Activated T-helper 9 cell treated with anti-CD3 and anti-CD28 coated beads, Interleukin-2, amount 50 U/mL, for 16 hours (primary cell): ENCODE measurements at places on chromosomes 1 and 21.

- DNase-seq: no peak
Observed at GRCh38 chr1:107362468-107363140, 221.8 kb downstream of the NTNG1 start.

DNA sequence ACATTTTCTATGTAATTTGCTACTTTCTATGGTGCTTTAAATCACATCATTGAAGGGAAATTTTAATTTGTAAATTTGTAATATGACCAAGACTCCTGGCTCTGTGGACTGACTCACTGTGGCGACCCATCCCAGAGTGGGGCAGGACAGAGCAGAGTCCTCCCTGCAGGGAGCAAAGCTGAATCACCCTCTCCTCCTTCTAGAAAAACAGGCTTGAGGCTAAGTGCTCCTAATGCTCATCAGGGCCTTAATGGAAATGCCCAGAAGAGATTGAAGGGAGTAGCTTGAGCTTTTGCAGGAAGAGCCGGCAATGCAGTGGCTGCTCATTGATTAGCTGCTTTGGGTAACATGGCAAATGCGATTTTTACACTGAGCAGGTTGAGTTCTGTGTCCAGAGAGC is 16.8 kb downstream of the S100A10 start:
- no peak for DNase-seq

- no peak for DNase-seq
Observed at GRCh38 chr21:45418301-45419071, 13.5 kb downstream of the COL18A1 start.

DNA sequence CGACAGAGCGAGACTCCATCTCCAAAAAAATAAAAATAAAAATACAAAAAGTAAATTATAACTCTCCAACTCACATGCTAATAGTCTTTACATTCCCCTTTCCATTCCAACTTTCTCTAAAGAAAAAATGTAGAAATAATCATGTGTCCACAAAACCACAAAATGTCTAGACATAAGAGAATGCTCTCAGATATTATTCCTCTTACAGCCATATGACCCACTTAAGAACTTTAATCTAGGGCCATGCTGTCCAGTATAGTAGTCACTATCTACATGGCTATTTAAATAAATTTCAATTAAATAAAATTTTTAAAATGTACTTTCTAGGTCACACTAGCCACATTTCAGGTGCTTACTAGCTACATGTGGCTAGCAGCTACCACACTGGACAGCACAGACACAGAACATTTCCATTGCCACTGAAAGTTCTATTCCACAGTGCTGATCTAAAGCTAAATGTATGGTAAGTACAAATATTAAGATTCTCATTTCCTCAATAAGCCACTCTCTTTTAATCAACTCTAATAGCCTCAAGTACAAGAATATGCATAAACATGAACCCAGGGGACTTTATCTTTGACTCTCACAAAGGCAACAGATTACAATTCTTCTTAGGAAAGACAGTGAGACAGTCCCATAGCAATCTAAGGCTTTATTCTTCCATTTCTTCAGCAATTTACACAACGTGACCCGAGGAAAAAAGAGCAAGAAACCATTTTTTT is 138.6 kb downstream of the RERE start:
- no peak for DNase-seq

- DNase-seq: no peak
Observed at GRCh38 chr21:43820466-43820865, 31.1 kb downstream of the RRP1 start.
